ENCODE measurements at places on chromosomes 4 and X. TPM values are rescaled to one million over a fixed set of nuclear protein-coding genes. Genes with fewer than 3 reads are reported as not detected.

Gene PHF8
- total RNA-seq = 13.6 TPM

DNA sequence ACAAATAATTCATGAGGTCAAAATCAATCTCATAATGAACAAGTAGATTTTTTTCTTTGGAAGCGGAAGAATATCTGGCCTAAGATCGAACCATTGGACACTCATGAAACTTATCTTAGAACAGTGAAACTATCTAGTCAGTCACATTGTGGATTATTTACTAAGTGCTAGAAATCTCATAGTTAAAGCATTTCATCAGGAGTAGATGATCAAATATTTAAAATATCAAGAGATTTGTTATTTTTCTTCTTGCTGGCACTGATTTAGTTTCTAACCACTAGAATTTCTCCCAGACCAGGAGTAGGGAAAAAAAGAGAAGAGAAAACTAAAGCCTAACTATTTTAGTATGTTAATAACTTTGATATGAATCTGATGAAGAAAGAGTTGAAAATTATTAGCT lies 105.5 kb downstream of the SHROOM3 start:
- no peak for DNase-seq

Gene BEX4
- 77.7 TPM for total RNA-seq

Gene PAGE2B
- not detected for total RNA-seq

- no peak for DNase-seq
Observed at GRCh38 chrX:113522814-113523213, 682.2 kb upstream of the AMOT start.

- no peak for DNase-seq
Observed at GRCh38 chrX:3227526-3227925, 118.9 kb downstream of the MXRA5 start.

DNA sequence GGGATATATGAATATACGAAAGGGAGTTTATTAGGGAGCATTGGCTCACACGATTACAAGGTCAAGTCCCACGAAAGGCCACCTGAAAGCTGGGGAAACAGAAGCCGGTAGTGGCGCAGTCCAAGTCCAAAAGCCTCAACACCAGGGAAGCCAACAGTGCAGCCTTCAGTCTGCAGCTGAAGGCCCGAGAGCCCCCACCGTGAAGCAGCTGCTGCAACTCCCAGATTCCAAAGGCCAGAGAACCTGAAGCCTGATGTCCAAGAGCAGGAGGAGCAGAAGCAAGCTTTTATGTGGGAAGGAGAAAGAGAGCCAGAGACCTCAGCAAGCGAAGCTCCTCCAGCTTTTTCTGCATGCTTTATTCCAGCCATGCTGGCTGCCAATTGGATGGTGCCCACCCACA lies 275.8 kb downstream of the PTTG2 start:
- DNase-seq = no peak

- peak; percentile 92 for DNase-seq
Observed at GRCh38 chr4:139665690-139666529, at the start of gene MGST2. Gene MGST2, plus strand, starts transcription at chr4:139665819. Its CDS starts 201 bp downstream, at chr4:139666020.

GRCh38 chrX:7828594-7828993 lies 14.4 kb upstream of the VCX start:
- DNase-seq = no peak

DNA sequence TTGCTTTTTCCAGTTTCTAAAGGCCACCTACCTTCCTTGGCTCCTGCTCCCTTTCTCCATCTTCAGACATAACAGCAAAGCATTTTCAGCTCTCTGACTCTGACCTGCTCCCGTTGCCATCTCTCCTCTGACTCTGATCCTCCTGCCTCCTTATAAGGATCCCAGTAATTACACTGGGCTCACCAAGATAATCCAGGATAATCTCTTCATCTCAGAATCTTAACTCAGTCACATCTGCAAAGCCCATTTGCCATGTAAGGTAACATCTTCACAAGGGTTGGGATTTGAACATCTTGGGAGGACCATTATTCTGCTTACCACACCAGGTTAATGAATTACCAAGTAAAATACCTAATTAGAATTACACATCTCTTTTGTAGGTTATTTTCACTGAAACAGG lies 41.3 kb upstream of the MAGED1 start:
- no peak for DNase-seq

DNA sequence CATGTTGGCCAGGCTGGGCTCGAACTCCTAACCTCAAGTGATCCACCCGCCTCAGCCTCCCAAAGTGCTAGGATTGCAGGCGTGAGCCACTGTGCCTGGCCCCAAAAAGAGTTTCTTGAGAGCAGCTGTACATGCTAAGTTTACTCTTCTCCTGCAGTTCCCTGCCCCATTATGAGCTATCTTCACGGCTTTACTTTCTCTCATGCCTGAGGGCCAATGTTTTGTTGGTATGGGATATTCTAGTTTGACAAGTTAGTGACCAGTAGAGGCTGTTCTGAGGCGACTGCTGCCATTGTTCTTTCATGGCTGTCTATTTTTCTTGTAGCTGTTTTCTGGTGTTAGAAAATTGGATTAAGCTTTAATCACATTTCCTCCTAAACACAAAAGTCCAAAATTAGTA lies 78.0 kb upstream of the STX18 start:
- no peak for DNase-seq

Gene CLTRN
- 0.29 TPM for total RNA-seq

DNA sequence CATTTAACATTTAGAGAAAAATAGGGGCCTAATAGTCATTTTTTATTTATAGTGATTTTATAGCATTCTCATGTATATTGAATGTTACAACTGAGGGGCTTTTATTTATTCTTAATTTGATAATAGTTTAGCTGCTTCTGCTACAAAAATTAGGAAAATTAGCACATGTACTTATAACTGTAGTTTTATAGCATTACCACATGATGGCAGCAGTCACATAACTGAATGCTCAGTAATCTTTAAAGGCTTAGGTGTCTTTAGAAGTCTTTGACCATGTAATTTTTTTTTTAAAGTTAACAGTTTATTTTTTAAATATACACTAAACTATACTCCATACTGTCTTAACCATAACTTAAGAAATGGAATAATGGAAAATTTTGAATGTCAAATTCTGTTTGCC lies 136.6 kb downstream of the STAG2 start:
- no peak for DNase-seq

Gene SLC38A5
- 0.41 TPM for total RNA-seq

GRCh38 chrX:51144828-51145442 lies 187.7 kb upstream of the NUDT10 start:
- DNase-seq = no peak
